ENCODE measurements at places on chromosomes 16 and 17.

GRCh38 chr16:78390092-78390491 lies 290.6 kb downstream of the WWOX start:
- DNase-seq, result no peak

- DNase-seq, result no peak
These were observed 466.6 kb upstream of the ERCC4 start for GRCh38 chr16:13453325-13453724.

GRCh38 chr17:40311575-40311974 lies 2.6 kb downstream of the RARA start:
- no peak for DNase-seq

DNA sequence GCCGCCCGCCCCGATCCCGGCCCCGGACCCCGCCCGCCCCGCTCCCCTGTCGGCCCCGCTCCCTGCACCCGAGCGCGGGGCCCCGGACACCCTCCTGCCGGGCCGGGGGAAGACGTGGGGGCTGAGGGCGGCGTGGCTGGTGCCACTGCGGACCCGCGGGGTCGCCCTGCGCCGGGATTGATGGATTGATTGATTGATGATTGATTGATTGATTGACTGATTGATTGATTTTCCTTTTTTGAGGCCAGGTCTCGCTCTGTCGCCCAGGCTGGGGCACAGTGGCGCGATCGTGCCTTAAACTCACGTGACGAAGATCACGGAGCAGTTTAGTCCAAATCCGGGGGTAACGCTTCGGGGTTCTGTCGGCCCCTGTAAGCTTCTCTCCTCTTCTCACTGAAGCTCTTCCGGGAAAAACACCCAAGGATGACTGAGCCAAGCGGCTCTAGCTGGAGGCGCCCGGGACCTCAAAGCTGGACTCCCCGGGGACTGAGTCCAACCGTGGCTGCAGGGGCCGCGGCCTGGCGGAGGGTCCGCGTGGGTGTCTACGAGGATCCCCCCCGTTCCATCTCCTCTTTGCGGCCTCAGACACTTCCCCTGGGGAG lies 40.2 kb upstream of the BHLHA9 start:
- no peak for DNase-seq

DNA sequence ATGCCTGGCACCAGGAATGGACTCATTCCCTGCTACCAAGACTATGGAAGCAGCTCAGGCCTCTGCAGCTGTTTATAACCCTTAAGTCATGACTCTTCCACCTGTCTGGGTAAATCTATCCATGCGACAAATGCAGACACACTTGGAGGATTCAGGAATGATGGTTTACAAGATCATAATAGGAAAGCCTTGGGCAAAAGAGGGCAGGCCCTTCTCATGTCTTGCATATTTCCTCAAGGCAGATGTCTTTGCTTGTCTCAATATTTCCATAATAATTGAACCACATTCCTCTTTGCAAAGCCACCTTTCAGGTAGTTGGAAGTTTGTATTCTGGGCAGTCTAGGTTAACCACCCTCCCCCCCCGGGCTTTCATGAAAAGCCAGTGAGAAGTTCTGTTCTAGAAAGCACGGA lies 884 bp upstream of the JPT1 start:
- no peak for DNase-seq

DNA sequence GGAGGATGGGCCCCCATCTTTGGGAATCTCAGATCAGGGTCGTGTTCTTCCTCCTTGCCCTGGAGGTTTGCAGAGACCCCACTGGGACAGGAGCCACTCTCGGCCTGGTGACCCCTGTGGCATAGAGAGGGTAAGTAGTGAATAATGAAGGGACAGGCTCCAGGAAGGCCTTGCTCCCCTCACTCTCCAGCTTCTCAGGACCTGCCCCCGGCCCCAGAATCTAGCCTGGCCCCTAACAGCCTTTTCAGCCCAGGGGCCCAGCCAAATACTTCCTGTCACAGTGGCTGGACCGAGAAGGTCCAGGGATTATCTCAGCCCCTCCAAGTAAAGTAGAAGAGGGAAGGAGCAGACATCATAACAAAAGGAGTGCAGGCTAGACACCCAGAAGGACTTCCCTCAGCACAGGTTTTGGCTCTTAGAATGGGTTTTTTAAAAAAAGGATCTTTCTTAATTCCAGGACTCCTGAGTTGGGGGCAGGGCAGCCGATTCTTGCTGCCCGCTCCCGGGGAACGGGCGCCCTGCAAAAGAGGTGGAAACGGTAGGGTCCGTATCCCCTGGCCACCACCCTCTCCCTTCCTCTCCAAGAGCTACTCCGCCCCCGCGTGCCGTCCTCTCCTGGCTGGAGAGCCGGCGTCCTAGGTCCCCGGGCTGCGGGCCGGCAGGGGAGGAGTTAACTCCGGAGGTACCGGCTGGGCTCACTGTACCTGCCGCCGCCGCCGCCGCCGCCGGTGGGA lies 559 bp upstream of the NXPH3 start:
- DNase-seq, result no peak

- peak; percentile 76 for DNase-seq
These were observed 6.1 kb downstream of the NOD2 start for GRCh38 chr16:50699326-50700159.

DNA sequence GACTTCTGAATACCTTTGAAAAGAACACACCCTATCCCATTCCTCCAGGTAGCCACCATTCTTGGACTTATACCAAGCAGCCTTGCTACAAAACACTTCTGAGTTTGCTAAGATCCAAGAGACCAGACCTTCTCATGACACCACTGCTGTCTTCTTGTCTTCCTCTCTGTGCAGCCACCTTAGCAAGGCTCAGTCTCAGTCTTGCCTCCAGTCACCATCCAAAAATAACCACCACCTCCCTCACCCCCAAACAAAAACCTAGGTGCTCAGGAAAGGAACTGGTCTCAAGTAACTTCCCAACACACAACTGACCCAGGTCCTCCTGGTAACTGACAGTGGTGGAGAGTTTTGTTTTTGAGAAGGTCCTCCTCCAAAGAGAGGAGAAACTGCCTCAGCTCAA lies 90.9 kb upstream of the CORO6 start:
- no peak for DNase-seq

GRCh38 chr17:681738-682529 lies 32.7 kb downstream of the VPS53 start:
- no peak for DNase-seq

DNA sequence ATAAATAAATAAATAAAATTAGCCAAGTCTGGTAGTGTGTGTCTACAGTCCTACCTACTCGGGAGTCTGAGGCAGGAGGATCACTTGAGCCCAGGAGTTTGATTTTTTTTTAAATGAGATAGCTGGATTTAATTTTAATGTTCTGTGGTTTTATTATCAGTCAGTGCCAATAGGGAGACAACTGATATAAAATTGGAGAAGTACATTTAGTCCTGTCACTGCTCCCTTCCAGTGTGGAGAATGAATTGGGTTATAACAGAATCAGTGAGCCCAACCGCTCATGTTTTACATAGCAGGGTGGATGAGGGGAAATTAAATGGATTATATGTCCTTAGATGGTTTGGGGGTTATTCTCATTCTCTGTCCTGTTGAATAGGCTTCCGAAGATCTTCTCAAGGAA lies 6.2 kb downstream of the NME1 start:
- no peak for DNase-seq

GRCh38 chr17:68456339-68457167 lies 743 bp downstream of the WIPI1 start:
- DNase-seq, result no peak

DNA sequence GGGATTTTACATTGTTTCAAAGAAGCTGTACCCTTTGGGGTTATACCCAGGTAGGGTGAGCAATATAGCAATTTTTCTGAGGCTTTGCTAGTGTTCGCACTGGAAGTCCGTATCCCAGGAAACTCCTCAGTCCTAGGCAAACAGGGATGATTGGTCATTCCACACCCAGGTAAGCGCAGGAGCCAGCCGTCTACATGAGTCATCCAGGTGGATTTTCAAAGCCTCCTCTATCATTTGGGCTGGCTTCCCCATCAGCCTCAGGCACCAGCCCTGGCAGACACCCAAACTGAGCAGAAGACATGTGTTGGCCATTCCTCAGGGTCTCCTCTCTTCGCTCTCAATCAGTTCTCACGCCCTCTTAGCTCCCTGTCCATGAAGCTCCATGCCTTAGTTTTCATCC lies 135.6 kb downstream of the AIPL1 start:
- no peak for DNase-seq

DNA sequence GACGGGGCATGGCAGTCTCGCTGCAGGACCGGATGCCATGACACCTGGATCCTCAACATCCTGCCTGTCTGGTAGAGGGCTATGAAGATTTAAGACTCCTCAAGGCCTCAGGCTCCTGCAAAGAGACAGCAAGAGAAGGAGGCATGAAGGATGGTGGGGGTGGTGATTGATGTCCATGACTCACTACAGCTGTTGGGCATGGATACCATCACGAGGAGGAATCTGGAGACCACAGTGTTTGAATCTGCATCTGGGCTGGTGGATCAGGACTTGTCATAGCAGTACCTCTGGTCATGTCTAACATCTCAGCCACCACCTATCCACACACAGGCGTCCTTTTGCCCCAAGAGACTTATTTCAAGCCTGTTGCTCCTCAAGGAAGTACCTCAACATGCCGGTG lies 50.2 kb upstream of the WSCD1 start:
- no peak for DNase-seq

DNA sequence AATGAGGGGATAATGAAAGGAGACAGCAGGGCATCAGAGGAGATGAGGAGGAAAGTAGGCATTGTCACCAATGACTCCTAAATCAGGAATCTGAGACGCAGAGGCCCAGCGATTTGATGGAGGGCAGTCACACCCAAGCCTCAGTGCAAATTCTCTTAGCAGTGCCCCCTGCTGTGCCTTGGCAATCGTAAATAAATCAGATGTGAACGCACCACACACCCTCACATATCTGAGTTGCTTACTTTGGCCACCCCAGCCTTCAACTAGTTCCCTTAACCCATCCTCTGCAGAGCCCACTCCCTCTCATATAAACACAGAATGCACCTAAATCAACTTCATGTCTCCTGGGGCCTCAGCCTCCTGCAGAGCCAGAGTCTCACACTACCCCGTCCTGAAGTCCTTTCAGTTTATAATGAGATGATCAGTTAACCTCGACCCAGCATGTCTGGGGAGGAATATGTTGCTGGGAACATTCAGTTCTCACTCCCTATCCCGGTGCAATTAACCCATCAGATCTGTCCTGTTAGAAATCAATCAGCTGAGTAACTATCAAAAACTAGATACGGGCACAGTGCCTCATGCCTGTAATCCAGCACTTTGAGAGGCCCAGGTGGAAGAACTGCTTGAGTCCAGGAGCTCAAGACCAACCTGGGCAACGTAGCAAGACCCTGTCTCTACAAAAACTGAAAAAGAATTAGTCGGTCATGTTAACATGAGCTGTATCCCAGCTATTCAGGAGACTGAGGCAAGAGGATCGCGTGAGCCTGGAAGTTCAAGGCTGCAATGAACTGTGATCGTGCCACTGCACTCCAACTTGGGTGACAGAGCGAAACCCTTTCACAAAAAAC lies 78.4 kb downstream of the SLC39A11 start:
- DNase-seq, result no peak

DNA sequence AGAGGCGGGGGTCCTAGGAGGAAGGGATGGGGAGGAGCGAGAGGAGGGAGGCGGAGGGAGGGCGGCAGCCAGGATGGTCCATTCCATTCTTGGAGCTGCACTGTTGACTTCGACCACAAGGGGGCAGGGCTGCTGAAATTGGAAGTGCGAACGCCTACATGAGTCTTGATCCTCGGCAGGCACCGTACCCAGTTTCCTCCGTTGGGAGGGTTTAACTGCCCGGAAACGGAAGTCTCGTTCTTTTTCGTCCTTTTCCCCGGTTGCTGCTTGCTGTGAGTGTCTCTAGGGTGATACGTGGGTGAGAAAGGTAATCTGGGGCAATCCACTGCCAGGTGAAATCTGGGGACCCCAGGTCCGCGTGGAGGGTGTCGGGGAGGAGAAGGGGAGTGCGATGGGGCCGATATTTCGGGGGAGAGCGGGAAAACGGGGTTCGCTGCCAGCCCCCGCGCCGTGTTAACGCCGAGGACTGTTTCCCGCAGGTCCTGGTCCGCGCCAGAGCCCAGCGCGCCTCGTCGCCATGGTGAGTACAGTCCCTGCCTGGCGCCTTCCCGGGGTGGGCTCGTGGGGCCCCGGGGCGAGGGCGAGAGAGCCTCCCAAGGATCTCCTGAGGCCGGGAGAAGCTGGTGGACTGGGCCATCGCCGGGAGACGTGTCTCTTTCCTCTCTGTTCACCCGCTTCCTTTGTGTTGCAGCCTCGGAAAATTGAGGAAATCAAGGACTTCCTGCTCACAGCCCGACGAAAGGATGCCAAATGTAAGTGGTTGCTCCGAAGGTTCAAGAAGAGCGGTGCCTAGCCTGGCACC lies at the start of gene RPL38:
Gene RPL38, plus strand, starts transcription at position 240 of the 802 bp plus-strand sequence. Its CDS starts 278 bp downstream, at position 518.
- DNase-seq, result peak; percentile 97

DNA sequence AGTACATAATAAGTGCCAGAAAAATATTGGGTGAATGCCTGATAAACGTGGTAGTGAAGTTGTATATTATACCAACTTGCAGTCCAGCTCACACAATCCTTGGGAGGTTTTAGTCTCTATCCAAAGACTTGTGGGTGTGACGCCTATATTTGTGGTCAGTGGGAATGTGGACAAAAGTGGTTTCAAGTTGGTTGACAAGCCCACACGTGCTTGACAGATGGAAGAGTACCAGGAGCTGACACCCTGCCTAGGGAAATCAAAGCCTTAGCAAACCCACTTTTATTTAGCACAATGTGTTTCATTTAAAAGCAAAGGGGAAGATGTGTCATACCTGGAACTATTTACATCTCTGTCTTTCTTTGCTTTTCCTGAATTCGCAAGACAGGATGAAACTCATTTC lies 79.0 kb downstream of the CA10 start:
- no peak for DNase-seq

DNA sequence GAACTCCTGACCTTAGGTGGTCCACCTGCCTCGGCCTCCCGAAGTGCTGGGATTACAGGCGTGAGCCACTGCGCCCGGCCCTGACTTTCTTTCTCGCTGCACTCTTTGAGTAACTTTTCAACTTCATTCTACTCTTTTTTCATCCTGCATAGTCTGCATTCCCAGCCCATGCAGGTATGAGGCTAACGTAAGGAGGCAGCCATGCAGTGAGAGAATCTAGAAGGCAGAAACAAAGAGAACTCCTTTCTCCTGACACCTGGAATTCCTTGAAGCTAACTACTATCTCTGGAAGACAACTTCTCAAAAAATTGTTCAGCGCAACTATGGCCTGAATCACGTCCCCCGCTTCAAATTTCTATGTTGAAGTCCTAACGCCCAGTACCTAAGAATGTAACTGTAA lies 152.0 kb downstream of the SLC39A11 start:
- no peak for DNase-seq

DNA sequence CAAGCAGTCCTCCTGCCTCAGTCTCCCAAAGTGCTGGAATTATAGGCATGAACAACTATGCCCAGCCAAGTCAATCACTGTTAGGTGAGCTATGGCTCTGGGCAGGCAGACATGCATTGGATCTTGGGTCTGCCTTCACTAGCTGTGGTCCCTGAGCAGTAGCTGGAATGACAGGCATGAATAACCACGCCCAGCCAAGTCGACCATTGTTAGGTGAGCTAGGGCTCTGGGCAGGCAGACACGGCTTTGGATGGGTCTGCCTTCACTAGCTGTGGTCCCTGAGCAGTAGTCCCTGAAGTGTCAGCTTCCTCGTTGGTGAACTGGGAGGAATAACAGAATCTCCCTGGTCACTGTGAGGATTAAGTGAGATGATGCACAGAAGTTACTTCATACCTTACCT lies 6.4 kb downstream of the MRM3 start:
- no peak for DNase-seq

Measured in CD4-positive, alpha-beta T cell treated with Interleukin-2 at 100 ng/mL for 4 hours (primary cell).